Glutamatergic neuron (in vitro differentiated cells): ENCODE measurements at places on chromosomes 7 and 10. TPM values are rescaled to one million over a fixed set of nuclear protein-coding genes. Genes with fewer than 3 reads are reported as not detected.

DNA sequence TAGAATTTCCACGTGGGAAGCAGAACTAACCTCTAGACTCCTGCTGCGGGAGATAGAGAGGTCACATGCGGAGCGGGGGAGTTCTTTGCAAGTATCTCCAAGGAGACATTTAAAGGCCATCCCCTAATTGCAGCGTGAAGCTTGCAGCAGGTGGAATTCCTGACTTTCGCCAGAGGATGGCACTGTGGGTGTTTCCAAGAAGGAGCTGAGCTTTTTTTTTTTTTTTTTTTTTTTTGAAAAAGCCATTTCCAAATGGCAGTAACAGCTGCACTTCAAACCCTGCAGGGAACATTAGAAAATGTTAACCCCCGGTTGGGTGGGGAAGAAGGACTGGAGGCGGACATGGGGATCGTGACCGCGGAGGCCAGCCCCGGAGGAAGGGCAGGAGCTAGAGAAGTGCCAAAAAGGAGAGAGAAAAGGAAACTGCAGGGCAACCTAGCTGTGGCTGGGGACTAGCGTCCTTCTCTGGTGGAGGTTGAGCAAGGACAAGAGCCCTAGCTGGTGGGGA, 487.7 kb downstream of the TYW1 start:
- peaks cover 13% of the 10 kb centered on the region for H3K4me1 ChIP-seq
- peak overlapping the region; percentile 76 for H3K4me3 ChIP-seq
- peak overlapping the region; percentile 77 for H3K27ac ChIP-seq
- peak; percentile 73 for DNase-seq

DNA sequence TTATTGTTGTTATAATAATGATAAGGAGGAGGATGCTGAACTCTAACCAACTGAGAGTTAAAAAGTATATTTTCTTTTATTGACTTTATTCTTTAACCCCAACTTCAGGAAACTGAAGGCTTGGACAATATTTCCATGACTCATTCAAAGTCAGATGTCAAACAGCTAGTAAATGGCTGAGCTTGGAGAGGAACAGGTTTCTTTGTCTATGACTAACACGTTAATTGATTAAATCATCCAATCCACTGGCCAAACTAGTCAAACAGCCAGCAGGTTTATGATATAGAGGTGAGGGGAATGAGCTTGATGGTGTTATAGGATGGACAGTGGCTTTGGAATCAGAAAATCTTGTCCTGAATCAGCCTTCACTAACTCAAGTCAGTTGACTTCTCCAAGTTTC, 119.1 kb upstream of the WDR11 start:
- no peaks in the 10 kb centered on the region for H3K36me3 ChIP-seq
- no peak overlapping the region for H3K4me3 ChIP-seq
- H3K4me1 ChIP-seq = no peaks in the 10 kb centered on the region
- no peaks in the 10 kb centered on the region for H3K27me3 ChIP-seq
- no peak overlapping the region for H3K27ac ChIP-seq

DNA sequence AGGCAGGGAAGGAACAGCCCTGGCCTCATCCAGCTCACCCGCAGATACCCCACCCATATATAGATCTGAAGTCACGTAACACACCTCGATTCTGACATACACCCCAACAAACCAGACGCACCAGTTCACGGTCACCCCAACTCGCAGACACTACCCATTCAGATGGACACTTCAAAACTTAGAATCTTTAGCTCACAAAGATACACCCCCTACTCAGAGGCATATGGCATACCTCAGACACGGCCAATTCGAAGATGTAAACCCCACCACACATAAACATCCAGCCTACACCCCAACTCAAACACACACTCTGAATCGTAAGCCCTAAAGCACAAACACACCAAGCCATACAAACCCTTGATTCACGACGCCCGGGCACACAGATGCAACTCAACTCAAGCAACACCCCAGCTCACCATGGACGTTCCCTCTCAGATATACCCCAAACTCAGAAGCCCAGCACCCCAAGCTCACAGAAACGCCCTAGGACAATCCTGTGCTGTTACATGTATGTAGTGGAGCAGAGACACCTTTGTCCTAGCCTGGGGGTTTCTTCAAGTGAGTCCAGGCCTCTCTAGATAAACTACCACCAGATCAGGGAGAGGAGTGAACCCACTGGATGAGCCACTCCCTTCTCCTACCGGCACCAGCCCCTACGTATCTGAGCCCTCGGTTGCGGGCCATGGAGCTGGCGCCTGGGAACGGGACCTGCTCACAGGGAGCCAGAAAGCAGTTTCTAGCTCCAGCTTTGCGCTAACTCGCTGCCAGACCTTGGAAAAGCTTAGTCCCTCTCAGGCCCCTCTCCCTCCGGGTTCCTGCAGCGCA, 8.8 kb downstream of the PSD start:
- peaks cover 46% of the 10 kb centered on the region for H3K4me1 ChIP-seq
- no peak for DNase-seq
- H3K27ac ChIP-seq = peak overlapping the region; percentile 96
- no peaks in the 10 kb centered on the region for H3K36me3 ChIP-seq

Gene SFTPA2
- 0.39 TPM for total RNA-seq

GRCh38 chr10:103795634-103796270, 59.6 kb downstream of the SH3PXD2A start:
- peaks cover 7% of the 10 kb centered on the region for H3K4me1 ChIP-seq
- peaks cover 5% of the 10 kb centered on the region for H3K36me3 ChIP-seq
- DNase-seq = no peak
- H3K27ac ChIP-seq = no peak overlapping the region
- no peak overlapping the region for H3K4me3 ChIP-seq

GRCh38 chr7:47027695-47028240, 554.1 kb downstream of the TNS3 start:
- peaks cover 7% of the 10 kb centered on the region for H3K4me1 ChIP-seq
- DNase-seq = no peak
- H3K36me3 ChIP-seq = no peaks in the 10 kb centered on the region
- no peak overlapping the region for H3K4me3 ChIP-seq
- H3K27ac ChIP-seq = no peak overlapping the region
- H3K27me3 ChIP-seq = no peaks in the 10 kb centered on the region

Gene MUC3A
- 6.3 TPM for total RNA-seq

Gene EIF5AL1
- total RNA-seq = 0.61 TPM

- H3K4me1 ChIP-seq = peaks cover 36% of the 10 kb centered on the region
- no peak overlapping the region for H3K4me3 ChIP-seq
- DNase-seq = no peak
- no peaks in the 10 kb centered on the region for H3K36me3 ChIP-seq
Observed at GRCh38 chr7:44154703-44155102, 13.6 kb upstream of the MYL7 start.

- no peak overlapping the region for H3K27ac ChIP-seq
- no peaks in the 10 kb centered on the region for H3K36me3 ChIP-seq
- H3K27me3 ChIP-seq = peaks cover 11% of the 10 kb centered on the region
- H3K4me1 ChIP-seq = peaks cover 5% of the 10 kb centered on the region
Observed at GRCh38 chr10:61452151-61452651, 980 bp downstream of the TMEM26 start.

DNA sequence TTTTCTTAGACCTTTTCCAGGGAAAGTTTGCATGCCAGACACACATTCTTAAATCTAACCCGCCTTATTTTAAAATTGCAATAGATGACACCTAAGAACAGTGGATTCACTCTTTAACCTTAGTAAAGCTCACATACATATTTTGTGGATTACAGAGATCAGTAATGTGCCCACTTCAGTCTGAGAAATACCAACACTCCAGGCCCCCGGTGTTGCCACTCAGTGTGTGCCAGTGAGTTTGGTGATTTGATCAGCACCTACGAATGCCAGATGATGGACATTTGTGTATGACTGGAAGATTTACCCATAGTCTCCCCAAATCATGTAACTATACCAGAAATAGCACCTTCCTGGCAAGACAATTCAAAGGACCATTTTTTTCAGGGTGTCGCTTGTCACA, 2.6 kb downstream of the LRRN3 start:
- H3K4me1 ChIP-seq = peaks cover 44% of the 10 kb centered on the region
- no peak for DNase-seq
- peaks cover 4% of the 10 kb centered on the region for H3K27me3 ChIP-seq
- H3K4me3 ChIP-seq = peak overlapping the region; percentile 82
- H3K36me3 ChIP-seq = no peaks in the 10 kb centered on the region

GRCh38 chr7:816751-817671, 15.3 kb upstream of the SUN1 start:
- DNase-seq = no peak
- peaks cover 23% of the 10 kb centered on the region for H3K27me3 ChIP-seq
- peaks cover 10% of the 10 kb centered on the region for H3K36me3 ChIP-seq
- H3K27ac ChIP-seq = peak overlapping the region; percentile 95
- peaks cover 52% of the 10 kb centered on the region for H3K4me1 ChIP-seq

DNA sequence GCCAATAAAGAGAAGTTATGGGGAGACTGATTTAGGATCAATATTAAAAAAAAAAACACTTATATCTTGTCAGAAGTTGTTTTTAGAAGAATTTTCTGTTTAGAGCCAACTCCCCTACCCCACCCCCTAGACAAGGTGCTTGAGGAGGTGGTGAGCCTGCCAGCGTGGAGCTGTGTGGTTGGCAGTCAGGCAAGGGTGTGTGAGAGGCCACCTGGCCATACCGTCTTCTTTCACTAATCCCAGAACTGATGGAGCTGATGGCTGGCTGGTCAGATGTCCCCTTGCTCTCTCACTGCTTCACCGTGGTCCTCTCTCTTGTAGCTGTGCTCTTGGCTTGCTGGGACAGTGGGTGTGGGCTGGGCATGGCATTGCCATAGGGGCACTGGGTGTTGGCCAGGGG, 34.3 kb downstream of the NACAD start:
- H3K4me1 ChIP-seq = peaks cover 16% of the 10 kb centered on the region
- peaks cover 3% of the 10 kb centered on the region for H3K27me3 ChIP-seq
- H3K27ac ChIP-seq = no peak overlapping the region
- H3K36me3 ChIP-seq = peaks cover 5% of the 10 kb centered on the region
- no peak for DNase-seq

GRCh38 chr10:19579761-19580545, 236.3 kb upstream of the PLXDC2 start:
- no peak for DNase-seq
- no peaks in the 10 kb centered on the region for H3K36me3 ChIP-seq
- no peaks in the 10 kb centered on the region for H3K27me3 ChIP-seq
- no peaks in the 10 kb centered on the region for H3K4me1 ChIP-seq
- no peak overlapping the region for H3K27ac ChIP-seq

Gene STAMBPL1
- 4.4 TPM for total RNA-seq

DNA sequence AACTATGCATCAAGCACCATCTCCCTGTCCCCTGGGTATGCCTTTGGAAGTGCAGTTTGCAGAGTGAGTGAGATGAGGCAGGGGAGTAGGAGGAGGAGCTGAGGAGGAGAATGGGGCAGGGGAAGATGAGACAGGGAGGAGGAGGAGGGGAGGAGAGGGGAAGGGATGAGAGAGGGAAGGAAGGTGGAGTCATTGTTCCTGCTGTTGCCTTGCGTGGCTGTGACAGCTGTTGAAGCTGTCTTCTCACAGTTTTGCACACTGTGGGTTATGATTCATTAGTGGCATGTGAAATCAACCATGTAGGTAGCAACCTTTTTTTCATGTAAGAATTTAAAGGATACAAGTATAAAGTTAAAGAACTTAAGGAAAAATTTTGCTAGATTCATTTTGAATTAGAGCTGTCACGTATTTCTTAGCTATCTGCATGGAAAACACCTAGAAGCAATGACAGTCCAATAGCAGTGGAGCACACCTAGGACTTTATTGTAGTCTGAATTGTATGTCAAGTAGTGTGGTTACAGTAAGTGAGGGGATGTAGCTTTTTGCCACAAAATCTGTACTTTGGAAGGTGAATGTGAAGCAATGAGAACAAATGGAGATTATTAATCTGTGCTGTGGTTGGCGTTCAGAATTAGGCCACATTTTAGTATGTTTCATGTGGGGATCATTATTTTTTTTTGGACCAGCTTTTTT, 21.7 kb downstream of the CCM2 start:
- peaks cover 10% of the 10 kb centered on the region for H3K36me3 ChIP-seq
- H3K4me3 ChIP-seq = no peak overlapping the region
- H3K27me3 ChIP-seq = no peaks in the 10 kb centered on the region

Gene PCLO
- total RNA-seq = 17.4 TPM

GRCh38 chr7:67406976-67407375, 410.3 kb downstream of the TYW1 start:
- H3K4me1 ChIP-seq = peaks cover 3% of the 10 kb centered on the region
- no peak overlapping the region for H3K4me3 ChIP-seq
- H3K27ac ChIP-seq = no peak overlapping the region
- DNase-seq = no peak

- H3K27ac ChIP-seq = no peak overlapping the region
- H3K4me1 ChIP-seq = peaks cover 25% of the 10 kb centered on the region
- no peak for DNase-seq
- peak overlapping the region; percentile 26 for H3K4me3 ChIP-seq
- H3K27me3 ChIP-seq = peaks cover 3% of the 10 kb centered on the region
- no peaks in the 10 kb centered on the region for H3K36me3 ChIP-seq
Observed at GRCh38 chr10:118751265-118751664, 3.5 kb downstream of the CACUL1 start.

GRCh38 chr10:23448802-23449570, 10.1 kb downstream of the OTUD1 start:
- H3K4me1 ChIP-seq = no peaks in the 10 kb centered on the region
- no peak overlapping the region for H3K4me3 ChIP-seq
- no peaks in the 10 kb centered on the region for H3K36me3 ChIP-seq
- no peaks in the 10 kb centered on the region for H3K27me3 ChIP-seq
- no peak for DNase-seq

DNA sequence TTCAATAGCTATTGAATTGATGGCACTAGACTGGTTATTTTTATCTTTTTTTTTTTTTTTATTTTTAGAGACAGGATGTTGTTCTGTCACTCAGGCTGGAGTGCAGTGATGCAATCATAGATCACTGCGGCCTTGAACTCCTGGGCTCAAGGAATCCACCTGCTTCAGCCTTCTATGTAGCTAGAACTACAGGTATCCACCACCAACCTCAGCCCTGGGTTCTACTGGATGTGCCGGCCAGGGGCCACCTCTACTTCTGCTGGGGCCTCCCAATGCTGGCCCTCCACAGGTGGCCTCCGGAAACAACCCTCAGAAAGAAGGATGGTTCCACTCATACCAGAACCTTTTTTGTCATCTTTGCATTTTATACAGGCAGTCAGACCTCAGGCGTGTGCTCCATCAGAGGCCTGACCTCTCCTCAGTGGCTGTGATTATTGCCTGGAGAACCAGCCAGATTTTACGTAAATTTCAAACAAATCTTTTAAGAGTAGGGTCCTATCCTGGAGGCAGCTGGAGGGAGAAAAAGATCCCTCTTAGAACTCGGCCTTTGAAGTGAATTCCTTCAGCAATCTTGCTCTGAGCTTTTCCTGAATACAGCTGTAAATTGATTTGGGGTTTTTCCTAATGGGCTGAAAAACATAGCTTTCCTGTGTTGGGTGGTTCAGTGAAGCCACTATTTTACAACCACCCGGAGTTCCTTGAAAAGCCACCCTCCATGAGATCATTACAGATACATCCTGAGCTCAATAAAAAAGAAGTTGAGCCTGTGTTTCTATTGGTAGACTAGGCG, 110.0 kb downstream of the SPAG6 start:
- H3K36me3 ChIP-seq = no peaks in the 10 kb centered on the region
- H3K4me1 ChIP-seq = peaks cover 16% of the 10 kb centered on the region
- DNase-seq = no peak
- H3K4me3 ChIP-seq = no peak overlapping the region
- H3K27me3 ChIP-seq = peaks cover 3% of the 10 kb centered on the region

- H3K27ac ChIP-seq = no peak overlapping the region
- peaks cover 11% of the 10 kb centered on the region for H3K4me1 ChIP-seq
- DNase-seq = no peak
- H3K27me3 ChIP-seq = peaks cover 2% of the 10 kb centered on the region
- H3K36me3 ChIP-seq = no peaks in the 10 kb centered on the region
- H3K4me3 ChIP-seq = no peak overlapping the region
Observed at GRCh38 chr10:6583447-6583846, 3.4 kb upstream of the PRKCQ start.

Gene STN1
- 57.1 TPM for total RNA-seq
